Hematopoietic multipotent progenitor cell treated with erythropoietin and hydrocortisone succinate and interleukin-3 and kit ligand, for 6 days (in vitro differentiated cells): ENCODE measurements at places on chromosomes 3 and 15.

DNA sequence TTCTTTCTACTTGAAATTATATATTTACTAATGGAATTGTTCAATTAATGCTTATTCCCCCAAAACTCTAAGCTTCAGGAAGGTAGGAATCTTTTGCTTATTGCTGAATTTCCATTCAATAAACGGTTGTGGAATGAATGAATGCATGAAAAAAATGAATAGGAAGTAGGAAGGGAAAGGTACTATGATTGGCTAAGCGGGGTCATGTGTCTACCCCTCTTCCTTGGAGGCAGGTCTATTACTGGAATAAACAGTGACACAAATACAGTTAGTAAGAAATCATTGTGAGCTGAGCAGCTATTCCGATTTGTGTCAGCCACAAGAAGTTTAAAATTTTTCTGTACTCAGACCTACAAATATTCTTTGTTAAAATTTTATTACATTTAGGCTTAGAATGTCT lies 10.5 kb upstream of the TRA2B start:
- no peak for DNase-seq

DNA sequence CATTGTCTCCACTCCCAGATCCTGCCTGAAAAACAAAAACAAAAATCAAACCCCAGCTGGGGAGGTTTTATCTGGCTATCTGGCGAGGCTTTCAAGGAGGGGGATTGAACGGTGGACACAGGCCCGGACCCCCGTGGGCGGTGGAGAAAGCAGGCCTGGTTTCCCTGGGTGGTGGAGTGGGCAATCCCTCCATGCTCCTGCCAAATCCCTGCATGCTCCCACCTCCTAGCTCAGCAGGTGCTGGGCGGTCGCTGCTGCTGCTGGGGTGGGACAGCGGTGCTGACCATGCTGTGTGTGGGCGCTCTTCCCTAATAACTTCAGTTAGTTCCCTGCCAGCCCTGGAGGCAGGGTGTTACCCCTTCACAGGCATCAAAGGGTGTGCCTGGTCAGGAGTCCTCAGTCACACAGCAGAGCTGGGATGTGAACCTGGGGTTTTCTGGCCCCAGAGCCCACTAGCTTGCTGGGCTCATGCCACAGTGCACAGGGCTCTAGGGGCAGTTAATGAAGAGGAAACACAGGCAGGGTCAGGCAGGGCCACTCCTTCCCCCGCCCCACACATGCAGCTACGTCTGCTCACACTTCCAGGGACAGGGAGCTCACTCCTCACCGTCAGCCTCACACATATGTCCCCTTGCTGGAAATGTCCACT lies 15.9 kb upstream of the PLXND1 start:
- no peak for DNase-seq

- peak; percentile 3 for DNase-seq
Measured at GRCh38 chr3:60086811-60087210, 1037.0 kb upstream of the CFAP20DC start.

GRCh38 chr15:56963710-56964109 lies 45.3 kb downstream of the TCF12 start:
- DNase-seq = no peak

GRCh38 chr3:186308549-186308948 lies 53.5 kb downstream of the DGKG start:
- DNase-seq = no peak

GRCh38 chr3:38616658-38617057 lies 32.8 kb downstream of the SCN5A start:
- DNase-seq = no peak

GRCh38 chr3:110656394-110657025 lies 415.1 kb upstream of the NECTIN3 start:
- no peak for DNase-seq

GRCh38 chr3:69994919-69995318 lies 4.6 kb upstream of the SAMMSON start:
- DNase-seq = no peak

- DNase-seq = no peak
Measured at GRCh38 chr3:100708644-100708988, 678 bp upstream of the TFG start.

- no peak for DNase-seq
Measured at GRCh38 chr3:38003817-38004414, 13.3 kb downstream of the VILL start.

DNA sequence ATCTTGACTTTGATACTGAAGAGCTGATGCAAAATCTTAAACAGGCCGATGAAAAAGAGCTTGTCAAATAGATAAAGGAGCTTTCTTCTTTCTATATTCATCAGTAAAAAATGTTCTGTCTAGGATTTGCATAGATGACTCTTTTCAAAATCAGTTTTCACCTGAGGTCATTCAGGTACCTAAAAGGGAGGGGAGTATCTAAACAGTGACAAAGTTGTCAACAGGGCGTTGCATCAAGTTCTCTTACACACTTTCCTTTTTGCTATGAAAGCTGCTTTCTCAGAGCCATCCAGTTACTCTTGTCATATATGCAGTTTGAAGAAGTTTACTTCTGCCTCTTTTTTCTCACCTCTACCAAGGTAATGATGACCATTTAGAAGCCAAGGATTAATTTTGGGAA lies 60.0 kb downstream of the AKAP13 start:
- no peak for DNase-seq

DNA sequence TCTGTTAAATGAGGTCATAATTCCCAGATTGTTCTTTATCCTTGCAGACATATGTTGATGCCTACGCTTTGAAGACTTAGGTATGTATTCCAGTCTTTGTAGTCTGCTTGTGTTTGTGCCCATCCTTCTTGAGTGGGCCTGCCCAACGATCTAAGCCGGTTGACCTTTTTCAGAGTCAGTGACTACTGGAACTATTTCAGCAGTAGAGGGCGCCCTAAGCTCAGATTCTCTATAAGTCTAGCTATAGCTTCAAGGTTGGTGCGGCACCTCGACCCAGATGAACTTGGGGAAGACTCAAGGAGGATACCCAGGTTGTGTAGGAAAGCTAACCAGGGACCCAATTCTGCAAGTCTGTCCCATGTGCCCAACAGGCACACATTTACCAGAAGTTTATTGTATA lies 228.8 kb upstream of the PPP2R3A start:
- DNase-seq = peak; percentile 75

DNA sequence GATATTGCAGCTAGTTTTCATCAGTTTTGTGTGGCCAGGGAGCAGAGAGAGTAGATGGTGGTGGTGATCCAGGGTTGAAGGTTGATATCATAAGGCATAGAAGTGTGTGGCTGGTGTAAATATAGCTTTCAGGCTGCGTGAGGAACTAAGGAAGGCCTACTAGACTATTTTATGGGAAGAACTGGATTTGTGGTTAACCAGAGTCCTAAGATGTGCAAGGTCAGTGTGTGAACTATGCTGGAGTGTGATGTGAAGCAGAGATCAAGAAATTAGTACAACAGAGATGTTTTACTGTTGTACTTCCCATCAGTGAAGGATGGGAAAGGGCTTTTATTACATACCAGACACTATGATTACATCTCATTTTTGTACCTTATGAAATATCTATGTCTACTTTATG lies 41.5 kb downstream of the MAPK6 start:
- DNase-seq = no peak

DNA sequence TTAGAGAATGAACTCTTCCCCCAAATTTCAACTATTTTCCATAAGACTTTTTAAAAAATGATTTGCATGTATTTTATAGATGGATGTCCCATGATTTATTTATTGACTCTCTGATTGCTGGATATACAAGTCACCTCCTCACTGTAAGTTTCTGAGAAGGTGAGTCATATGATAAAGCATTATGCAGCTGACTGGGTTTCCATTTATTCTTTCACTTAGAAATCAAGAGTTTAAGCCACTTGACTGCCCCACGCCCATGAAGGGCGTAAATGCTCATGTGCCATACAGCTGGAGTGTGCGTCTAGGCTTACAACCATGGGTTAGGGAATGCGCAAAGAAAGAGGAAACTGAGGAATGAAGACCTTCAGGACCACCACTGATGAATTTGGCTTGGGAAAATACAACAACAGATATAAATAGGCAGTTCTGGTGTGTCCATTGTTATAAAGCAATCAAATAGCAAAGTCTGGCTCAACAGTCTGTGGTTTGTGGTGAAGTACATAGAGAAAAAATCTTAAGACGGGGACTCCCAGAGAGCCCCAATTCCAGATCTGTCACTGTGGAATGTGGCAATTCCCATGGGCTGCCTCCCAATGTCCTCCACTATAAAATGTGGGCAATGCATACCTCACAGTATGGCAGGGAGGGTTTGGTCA lies 20.3 kb downstream of the SLCO2A1 start:
- no peak for DNase-seq

DNA sequence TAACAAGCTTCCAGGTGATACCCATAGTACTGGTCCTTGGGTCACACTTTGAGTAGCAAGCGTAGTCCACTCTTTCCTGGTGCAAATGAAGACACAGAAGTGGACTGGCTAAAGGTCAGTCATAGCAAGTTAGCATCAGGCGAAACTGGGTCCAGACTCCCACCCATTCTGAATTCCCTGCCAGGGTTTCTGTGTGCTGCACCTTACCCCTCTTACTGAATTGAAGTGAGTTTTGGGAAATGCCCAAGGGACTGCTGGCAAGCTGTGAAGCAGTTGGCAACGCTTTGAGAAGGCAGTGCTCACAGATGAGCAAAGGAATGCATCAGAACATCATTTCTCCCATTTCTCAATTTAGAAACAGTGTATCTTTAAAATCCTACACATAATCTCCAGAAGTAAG lies 1.8 kb upstream of the LSG1 start:
- DNase-seq = no peak

GRCh38 chr3:144128108-144128892 lies 156.7 kb downstream of the DIPK2A start:
- no peak for DNase-seq

GRCh38 chr3:58532794-58533220 lies 4.2 kb downstream of the ACOX2 start:
- peak; percentile 88 for DNase-seq

DNA sequence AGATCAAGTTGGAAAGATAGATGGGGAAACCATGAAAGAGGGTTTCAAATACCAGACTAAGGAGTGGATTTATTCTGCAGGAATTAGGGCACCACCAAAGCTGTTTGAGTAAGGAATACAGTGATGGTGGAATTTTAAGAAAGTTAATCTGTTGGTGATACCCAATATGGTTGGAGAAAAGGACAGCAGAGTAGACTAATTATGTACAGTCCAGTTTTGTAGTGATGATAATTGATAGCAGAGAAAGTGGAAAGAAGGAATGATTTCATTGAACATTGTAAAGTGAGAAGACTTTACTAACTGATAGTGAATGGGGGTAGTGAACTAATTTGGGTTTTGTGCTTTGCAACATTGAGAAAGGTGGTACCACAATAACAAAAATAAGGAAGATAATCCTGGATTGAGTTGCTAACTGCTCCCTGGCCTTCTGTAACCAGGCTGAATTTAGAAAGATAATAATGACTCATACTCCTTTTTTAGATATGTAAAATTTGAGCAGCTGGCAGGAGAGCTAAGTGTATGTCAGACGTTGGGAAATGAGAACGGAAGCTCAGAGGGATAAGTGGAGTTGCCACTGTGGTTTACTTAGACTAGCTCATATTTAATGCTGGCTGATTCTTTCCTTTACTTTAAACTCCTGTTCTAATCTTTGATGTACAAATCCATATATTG lies 16.9 kb downstream of the TCAIM start:
- DNase-seq = peak; percentile 17

GRCh38 chr3:120153294-120153693 lies 59.0 kb upstream of the GSK3B start:
- DNase-seq = no peak

GRCh38 chr15:98782801-98783200 lies 134.5 kb downstream of the IGF1R start:
- DNase-seq = no peak

DNA sequence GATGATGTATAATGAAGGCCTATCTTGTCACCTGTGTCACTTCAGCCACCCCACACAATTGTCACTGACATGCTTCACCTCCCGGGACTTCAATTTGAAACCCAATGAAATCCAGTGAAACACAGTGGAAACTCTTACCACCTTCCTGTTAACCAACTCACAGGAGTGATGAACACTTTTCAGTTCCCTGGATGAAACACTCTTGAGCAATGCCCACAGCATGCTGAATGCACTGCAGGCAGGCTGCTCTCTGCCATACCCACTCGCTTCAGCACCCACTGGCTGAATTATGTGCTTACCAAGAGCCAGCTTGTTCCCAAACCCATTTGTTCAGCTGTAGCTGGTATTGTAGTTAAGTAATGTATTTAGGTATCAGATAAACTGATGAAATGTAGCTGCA lies 47.0 kb downstream of the MAP2K1 start:
- no peak for DNase-seq

GRCh38 chr3:159761369-159761768 lies 227.3 kb upstream of the IL12A start:
- no peak for DNase-seq

GRCh38 chr15:69679623-69680228 lies 227.1 kb downstream of the RPLP1 start:
- DNase-seq = no peak

DNA sequence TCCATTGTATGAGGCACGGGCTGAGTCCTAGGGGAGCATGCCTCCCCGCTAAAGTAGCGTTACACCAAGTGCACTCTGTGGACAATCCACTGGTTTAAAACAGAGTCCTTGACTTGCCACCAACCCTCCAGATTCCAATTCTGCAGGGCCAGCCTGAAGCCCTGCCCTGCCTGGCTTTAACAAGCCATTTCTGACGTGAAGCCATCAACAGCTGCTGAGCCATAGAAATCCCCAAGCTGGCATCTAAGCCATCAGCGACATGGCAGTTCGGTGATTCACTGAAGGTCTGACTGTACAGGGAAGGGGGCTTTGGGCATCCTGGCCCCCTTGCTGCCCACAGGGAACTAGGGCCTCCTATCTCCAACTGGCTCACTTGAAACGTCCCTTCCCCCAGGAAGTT lies 265.7 kb downstream of the UACA start:
- DNase-seq = no peak
